ENCODE measurements at places on chromosomes 1 and 21. TPM values are rescaled to one million over a fixed set of nuclear protein-coding genes. Genes with fewer than 3 reads are reported as not detected.

- DNase-seq, result no peak
Measured at GRCh38 chr1:76090283-76091203, 16.0 kb downstream of the ST6GALNAC3 start.

GRCh38 chr1:221509575-221510355 is 232.1 kb downstream of the DUSP10 start:
- no peak for DNase-seq

GRCh38 chr1:151680391-151680790 is 36.2 kb downstream of the CELF3 start:
- no peak for DNase-seq

- DNase-seq, result no peak
Measured at GRCh38 chr1:30232288-30232899, 491.0 kb downstream of the MATN1 start.

DNA sequence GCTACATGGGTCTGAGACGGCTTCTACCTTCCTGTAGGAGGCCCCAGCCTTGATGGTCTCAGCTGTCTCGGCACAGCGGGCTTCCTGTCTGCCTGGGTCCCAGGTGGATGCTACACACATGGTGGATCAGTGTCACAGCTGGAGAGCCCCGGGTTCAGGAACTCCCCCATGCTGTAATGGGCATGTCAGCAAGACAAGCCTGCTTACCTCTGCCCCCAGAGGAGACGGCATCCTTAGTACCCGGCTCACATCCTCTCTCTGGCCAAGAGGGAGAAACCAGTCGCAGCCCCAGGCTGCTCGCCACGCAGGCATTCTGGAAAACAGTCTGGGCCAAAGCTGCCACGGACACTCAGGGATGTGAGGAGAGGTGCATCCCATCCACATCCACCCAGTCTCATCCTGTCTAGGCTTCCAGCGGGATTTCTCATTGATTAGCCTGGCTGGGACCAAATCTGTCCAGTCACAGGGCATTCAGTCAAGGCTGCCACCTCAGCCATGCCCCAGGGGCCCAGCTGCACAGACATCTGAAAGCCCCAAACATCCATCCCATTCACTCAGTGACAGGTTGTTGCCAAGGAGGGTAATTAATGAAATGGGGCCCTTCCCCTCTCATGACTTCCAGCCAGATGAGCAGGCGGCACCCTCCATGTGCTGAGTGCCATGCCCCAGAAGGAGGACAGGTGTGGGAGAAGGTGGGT is 10.5 kb downstream of the SNAP47 start:
- DNase-seq, result peak; percentile 58

GRCh38 chr1:236066828-236067386 is 2.0 kb upstream of the NID1 start:
- no peak for DNase-seq

DNA sequence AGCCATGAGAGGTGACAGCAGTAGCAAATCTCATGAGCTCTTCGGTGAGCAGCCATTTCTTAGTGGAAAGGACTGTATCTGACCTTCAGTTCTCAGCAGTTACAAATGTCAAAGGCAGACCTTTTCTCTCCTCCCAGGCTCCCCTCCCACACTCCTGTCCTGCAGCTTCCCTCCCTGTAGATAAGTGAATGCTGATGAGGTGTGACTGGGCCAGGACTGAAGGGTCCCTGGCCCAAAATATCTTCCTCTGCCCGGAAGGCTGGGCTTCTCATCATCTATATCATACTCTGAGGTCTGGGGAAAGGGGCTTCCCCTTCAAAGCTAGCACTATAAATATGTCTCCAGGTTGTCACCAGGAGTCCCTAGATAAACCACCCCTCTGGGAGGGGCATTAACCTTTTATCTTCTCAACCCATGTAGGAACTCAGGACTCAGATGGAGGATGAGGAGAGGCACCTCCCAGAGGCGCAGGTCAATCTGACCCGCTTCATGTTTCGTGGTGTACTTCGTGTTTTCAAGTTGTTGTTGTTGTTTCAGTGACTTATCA is 3.6 kb upstream of the ADAMTSL4 start:
- peak; percentile 43 for DNase-seq

- DNase-seq, result no peak
Measured at GRCh38 chr1:167268347-167268787, 47.7 kb downstream of the POU2F1 start.

DNA sequence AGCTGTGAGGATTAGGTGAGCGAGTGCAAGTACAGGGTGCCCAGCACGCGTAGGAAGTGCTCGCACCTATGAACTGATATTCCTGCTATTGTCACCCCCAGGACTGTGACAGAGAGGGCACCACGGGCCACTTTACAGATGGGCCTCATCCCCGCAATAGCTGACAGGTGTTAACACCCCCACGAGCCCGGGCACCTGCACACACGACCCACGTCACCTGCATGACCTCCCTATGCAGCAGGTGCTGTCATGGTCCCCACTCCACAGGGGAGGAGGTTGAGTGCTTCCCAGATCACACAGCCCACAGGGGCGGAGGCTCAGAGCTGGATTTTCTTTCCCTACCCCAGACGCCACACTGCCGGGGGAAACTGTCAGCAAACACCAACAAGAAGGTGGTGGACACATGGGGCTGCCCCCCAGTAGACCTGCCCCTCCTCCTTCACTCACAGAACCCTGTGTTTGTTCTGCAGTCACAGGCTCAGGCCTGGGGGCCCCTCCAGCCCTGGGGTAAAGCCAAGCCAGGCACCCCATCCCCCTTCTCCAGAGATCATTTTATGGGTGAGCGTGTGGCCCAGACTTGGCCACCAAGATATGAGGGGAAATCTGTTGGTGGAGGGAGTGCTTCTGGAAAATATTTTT is 465.5 kb downstream of the MATN1 start:
- DNase-seq, result no peak

DNA sequence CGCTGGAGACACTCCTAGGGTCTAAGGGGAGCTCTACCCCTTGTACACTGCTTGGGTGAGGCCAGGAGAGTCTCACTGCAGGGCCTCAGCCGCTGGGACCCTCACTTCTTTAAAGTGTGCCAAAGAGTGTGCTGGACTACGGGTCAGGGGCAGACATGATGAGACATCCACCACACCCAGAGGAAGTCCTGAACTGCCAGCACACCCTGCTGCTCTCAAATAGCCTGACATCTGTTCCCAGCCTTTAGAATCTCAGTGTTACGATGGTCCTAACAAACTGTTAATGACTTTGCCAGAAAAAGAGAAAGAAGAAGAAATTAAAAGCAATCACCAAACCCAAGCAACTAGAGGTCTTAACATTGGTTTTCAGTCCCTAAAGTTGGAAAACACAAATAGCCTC is 49.0 kb downstream of the MRPL37 start:
- DNase-seq, result no peak

Gene LRRIQ3
- 0.59 TPM for total RNA-seq

Gene SLC2A5
- total RNA-seq, result 22.4 TPM

Gene DMBX1
- total RNA-seq, result not detected

Gene GJC2
- total RNA-seq, result 0.88 TPM

Gene MYBPH
- total RNA-seq, result 0.29 TPM

Gene PCBP3
- total RNA-seq, result 1.1 TPM

Data from osteoblast (primary cell).